ENCODE measurements at places on chromosomes 5 and 9.

DNA sequence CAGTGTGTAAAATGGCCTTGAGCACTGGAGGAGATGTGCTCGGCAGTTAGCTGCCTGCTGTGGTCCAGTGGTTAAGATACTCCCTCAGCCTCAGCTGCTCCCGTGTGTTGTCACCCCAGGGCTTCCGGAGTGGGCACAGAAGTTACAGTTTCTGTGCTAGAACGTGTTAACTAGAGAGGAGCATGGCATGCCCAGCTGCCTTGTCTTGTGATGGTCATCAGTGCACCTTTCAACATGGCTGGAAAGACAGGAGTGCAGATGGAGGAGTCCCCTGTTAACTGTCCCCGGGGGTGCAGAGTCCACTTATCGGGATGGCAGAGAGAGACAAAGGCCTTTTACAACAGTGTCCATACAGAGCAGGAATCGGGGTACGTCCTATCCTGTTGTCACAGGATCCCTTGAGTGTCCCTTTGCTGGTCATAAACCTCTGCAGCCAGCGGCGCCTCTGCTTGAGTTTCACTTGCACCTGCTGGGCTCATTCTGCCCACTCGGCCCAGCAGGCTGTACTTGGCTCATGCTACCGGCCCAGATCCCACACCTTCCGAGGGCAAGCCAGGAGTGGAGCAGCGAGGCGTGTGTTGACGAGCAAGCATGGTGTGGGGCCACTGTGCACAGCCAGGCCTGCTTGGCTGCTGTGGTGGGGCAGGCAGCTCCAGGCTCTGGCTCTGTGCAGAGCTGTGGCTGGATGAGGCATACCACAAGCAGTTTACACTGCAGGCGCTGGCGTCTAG lies 112.6 kb downstream of the EHMT1 start:
- no peak for DNase-seq

DNA sequence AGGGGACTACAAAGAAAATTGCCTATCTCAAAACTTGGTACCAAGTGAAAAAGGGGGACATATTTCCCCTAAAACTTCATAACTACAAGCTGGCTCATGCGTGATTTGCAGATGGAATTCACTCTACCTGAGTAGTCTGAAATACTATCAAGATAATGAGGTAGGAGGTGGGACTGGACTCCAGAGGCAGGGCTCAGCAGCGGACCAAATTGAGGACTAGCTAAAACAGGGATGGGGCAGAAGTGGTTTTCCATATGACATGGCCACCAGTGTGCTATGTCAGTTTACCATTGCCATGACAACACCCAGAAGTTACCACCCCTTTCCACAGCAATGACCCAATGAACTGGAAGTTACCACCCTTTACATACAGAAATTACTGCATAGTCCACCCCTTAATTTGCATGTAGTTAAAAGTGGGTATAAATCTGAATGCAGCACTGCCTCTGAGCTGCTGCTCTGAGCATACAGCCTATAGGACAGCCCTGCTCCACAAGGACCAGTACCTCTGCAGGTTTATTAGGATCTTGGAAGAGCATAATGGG lies 30.4 kb upstream of the TESK1 start:
- DNase-seq, result no peak

DNA sequence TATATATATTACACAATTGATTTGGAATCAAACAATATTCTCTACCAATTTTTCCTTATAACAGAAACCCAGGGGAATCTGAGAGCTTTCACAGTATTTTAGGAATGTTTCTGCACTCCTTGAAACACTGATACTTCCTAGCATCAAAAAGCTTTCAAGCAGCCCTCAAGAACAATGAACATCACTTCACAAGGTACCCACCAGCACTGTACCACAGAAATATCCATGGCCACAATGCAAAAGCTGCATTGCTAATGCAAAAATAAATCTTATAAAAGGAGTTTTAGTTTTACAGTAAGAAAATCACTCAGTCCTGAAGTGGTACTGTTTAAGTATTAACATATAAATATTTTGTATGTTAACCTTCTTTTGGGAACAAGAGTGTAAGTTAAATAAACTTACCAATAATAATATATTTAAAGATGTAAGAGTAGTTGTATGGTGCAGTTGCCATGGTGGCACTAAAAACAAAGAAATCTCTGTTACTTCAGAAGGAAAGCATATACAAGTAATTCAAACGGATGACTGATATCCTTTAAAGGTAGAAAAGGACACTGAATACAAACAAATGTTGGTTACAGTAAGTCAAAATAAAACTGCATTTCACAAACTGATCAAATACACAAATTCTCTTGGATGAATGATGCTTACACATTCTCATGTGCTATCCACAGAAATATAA lies 8.6 kb downstream of the RAB14 start:
- DNase-seq, result no peak

DNA sequence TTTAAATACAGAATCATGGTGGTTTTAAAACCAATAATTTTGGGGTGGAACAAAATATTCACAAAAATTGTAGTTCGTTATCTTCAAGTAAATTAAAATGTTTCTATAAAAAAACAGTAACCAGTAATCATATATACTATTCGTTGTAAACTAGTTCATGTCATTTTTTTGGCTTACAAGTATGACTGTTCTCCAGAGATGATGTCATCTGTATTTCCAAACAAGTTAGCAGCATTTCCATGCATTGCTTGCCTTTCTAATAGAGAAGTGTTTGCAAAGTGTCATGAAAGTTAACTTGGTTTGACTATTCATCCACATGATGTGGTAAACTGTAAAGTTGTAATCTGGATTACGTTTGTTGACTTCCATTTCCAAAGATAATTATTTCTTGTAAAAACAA lies 717.9 kb upstream of the ADAMTS16 start:
- no peak for DNase-seq

GRCh38 chr9:36101916-36102741 lies 34.4 kb upstream of the GLIPR2 start:
- no peak for DNase-seq

- peak; percentile 13 for DNase-seq
Observed at GRCh38 chr5:88602584-88602983, 280.4 kb downstream of the MEF2C start.

DNA sequence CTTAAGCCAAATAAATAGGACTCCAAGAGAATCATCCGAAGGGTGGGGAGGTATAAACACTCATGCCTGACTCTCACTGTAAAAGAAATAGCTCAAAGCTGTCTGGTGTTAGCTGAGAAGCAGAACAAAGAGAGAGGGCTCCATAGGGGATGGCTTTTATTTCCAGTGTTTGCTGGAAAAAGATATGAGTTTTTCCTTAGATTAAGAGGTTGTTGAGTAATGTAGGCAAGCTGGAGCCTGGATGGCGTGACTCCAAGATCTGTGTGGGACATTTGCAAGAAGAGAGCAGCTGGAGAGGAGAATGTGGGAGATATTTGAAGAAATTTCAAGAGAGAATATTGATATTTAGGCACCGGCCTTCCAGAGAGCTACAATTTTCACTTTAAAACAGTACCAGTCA lies 793.7 kb upstream of the RGMB start:
- DNase-seq, result no peak

- DNase-seq, result no peak
Observed at GRCh38 chr5:62969409-62970120, 390.9 kb downstream of the LRRC70 start.

DNA sequence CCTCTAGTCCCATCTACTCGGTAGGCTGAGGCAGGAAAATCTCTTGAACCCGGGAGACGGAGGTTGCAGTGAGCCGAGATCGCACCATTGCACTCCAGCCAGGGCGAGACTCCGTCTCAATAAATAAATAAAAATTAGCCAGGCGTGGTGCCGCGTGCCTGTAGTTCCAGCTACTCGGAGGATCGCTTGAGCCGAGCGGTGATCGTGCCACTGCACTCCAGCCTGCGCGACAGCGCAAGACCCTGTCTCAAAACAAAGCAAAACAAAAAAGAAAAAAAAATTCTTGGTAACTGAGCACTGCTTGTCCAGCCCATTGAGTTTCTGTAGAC lies 710 bp upstream of the WDR55 start:
- DNase-seq, result no peak

GRCh38 chr5:43422143-43422542 lies 10.0 kb upstream of the CCL28 start:
- no peak for DNase-seq

DNA sequence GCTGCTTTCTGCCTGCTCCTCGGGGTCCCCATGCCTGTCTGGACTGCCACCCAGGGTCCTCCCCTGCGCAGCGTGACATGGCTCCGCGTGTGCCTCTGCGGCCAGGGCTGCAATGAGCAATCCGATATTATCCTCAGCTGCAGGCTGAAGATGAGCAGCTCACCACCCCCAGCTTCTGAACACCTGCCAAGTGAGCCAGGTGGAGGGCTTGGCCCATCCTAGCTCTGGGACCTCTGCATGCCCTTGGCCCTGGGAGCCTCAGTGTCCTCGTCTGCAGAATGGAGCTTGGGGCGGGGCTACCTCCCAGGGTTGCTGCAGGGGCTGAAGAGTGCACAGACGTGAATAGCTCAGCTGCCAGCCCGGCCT lies 4.1 kb upstream of the MYMK start:
- no peak for DNase-seq

- no peak for DNase-seq
Observed at GRCh38 chr9:22170990-22171670, 162.0 kb upstream of the CDKN2B start.

DNA sequence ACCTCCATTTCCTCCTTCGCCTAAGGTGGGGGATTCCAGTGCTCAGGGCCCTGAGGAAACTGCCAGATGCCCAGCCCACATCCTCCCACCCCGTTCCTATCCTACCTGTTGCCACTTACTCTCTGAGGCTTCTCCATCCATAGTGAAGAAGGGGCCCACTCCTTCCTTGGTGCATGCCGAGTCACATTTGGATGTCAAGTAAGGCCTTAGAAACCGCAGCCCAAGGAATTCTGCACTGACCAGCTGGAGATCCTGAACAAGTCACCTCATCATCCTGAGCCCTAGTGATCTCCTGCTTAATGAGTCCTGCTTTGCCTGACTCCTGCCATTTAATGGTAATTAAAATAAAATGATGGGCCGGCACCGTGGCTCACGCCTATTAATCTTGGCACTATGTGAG lies 6.7 kb upstream of the TNIP1 start:
- DNase-seq, result no peak

- DNase-seq, result no peak
Observed at GRCh38 chr9:123331346-123332060, 24.5 kb upstream of the CRB2 start.

GRCh38 chr9:134556531-134557068 lies 85.0 kb upstream of the COL5A1 start:
- DNase-seq, result no peak

DNA sequence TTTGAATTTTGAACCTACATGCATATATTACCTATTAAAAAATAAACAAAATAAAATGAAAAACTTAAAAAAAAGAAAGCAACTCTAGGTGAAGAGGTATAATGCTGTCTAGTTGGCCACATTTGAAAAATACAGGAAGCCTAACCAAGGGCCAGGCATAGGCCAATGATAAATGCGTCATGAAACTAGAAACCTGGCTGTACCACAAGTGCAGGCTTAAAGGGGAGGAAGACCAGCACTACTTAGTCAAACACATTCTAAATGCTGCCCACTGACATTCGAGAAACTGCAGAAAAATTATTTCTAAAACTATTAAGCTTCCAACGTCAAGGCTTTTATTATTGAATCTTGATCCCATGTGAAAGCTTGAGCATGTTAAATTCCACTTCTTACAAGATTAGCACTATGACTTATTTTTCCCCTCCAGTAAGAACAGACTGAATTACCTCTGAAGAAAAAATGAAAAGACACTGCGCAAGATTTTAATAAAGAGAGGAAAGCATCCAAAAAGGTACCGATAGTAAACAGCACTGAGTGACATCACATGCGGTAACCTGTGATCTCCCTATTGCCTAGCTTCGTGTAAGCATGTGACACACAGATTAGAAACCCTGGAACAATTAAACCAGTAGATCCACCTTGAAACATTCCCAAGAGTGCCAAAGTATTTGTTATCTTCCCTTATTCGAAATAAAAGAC lies 16.2 kb downstream of the CDC14B start:
- DNase-seq, result no peak

- DNase-seq, result no peak
Observed at GRCh38 chr5:17115855-17116254, 101.6 kb upstream of the BASP1 start.

- DNase-seq, result no peak
Observed at GRCh38 chr5:2330325-2331130, 420.9 kb downstream of the IRX2 start.

DNA sequence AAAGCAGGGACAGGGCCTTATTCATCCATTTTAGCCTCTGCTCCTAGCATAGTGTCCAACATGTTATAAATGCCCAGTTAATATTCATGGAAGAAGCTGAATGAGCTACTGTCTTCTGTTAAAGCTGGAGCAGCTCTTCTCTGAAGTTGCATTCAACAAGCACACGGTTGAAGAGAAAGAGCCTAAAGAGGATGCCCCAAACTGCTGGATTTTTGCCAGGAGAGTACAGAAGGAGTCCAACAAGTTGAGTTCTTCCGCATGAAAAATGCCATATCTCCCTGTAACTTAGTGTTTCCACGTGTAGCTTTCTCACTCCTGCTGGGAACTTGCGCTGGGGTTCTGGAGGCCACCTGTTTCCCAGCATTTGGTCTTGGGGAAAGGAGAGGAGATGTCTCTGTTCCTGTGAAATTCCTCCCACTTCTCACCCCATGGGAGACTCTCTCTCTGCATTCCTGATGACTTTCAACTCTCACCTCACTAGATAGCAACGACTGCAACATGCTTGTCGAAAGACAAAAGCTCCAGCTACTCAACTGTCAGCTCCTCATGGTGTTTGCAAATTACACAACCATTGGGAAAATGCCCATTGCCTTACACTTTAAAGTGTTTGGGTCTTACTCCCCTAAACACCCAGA lies 122.8 kb downstream of the KIF4B start:
- no peak for DNase-seq

GRCh38 chr9:4849369-4849768 lies 56.6 kb downstream of the RCL1 start:
- DNase-seq, result no peak

- no peak for DNase-seq
Observed at GRCh38 chr5:56415356-56415765, 182.2 kb upstream of the ANKRD55 start.

DNA sequence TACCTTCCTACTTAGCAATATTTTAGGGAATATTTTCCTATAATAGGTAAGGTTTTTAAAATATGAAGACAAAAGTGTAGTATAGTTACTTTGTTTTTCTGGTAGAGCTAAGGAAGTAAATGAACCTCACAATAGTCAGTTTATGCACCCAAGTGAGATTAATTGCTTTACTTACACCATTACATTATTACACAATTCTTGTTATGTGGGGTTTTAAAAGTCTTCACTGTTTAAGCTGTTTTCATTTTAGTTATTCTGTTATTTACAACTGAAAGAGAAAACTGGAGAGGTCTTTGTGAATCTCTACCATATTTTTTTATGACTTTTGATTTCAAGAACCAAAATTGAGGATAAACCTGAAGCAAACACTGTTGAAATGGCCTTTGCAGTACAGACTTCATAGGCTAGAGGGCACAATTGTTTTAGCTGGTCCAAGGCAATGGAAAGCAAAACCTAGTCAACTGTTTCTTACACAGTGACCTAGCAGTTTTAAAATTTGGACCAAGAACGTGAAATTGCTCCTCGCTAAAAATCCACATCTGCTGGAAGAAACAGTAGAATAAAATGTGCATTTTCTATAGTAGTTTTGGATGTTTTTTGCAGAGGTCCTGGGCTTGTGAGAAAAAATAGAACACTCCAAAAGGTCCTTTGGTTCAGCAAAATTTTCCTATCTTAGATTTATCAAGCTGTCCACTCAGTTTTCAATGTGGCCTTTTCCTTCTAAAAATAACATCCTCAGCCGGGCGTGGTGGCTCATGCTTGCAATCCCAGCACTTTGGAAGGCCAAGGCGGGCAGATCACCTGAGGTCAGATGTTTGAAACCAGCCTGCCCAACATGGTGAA lies 66.4 kb upstream of the FER start:
- peak; percentile 71 for DNase-seq

Data from neural progenitor cell (in vitro differentiated cells).